ENCODE measurements at places on chromosomes 7 and 10.

- DNase-seq: no peak
These were observed 10.8 kb downstream of the SLF2 start for GRCh38 chr10:100923580-100923979.

GRCh38 chr7:42452356-42452755 is 215.3 kb upstream of the GLI3 start:
- no peak for DNase-seq

DNA sequence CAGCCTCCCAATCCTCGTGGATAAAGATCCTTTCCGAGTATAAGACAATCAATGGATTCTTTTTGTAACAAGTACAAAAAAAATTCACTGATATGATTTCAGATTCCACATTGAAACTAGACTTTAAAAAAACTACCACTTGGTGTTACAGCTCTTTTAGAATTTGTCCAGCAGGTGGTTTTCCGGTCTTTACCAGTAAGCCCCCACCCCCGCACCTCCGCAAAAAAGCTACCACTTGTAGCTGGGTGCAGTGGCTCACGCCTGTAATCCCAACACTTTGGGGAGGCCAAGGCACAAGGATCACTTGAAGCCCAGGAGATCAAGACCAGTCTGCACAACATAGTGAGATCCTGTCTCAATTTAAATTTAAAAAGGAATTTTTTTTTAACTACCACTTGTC is 19.8 kb downstream of the IGF2BP3 start:
- DNase-seq: no peak

- no peak for DNase-seq
These were observed 169.2 kb downstream of the CTTNBP2 start for GRCh38 chr7:117704063-117704462.

DNA sequence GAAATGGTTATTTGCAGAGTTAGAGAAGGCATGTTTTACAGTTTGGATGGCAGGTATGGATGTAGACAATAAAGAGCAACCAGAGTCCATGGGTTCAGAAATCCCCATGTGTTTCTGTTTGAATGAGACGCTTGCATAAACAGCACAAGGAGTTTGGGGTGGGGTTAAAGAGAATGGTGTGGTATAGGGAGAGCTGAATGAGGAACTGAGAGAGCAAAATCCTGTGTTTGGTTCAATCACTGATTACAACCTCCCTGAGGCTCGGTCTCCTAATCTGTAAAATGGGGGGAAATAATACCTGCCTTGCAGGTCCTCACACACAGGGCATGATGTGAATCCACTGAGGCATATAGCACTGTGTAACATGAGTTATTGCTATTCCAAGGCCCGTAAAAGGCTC is 23.7 kb downstream of the CAV1 start:
- no peak for DNase-seq

GRCh38 chr7:44451123-44451522 is 39.3 kb downstream of the NUDCD3 start:
- DNase-seq: no peak

DNA sequence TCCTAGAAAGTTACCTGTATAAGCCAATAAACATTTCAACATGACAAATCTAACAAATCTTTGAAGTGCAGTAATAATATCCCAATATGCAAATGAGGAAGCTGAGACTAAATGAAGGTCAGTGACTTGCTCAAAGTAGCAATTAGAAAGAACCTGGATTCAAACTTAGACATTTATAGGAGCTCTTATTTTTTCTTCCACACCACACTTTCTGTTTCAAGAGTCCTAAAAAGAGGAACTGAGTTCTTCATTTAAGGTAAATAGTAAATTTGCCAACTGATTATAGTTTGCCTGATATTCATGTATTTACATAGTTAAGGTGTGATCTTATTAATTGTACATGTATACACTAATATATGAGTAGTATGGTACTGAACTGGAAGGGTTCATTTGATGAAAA is 44.0 kb downstream of the KLHDC10 start:
- DNase-seq: no peak

DNA sequence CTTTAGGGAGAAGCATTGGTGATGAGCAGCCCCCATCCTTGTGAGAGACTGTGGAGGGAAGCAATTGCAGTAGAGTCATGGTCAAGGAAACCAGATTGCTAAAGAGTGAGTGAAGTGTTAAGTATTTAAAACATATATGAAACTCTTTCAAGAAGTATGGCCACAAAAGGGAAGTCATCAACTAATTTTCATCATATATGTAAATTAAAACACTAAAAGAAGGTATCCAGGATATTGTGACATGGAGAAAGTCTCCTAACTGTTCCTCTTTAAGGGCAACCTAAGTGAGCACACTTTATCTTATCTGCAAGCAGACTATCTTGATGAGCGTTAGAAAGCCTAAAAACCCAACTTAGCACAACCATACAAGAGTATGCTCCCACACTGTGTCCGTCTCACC is 69.7 kb downstream of the CD36 start:
- no peak for DNase-seq

GRCh38 chr10:111650088-111650487 is 533.5 kb downstream of the GPAM start:
- DNase-seq: no peak
